ENCODE measurements at places on chromosomes 5 and 9.

GRCh38 chr5:164748861-164749260, 1243.4 kb downstream of the MAT2B start:
- no peak for DNase-seq

DNA sequence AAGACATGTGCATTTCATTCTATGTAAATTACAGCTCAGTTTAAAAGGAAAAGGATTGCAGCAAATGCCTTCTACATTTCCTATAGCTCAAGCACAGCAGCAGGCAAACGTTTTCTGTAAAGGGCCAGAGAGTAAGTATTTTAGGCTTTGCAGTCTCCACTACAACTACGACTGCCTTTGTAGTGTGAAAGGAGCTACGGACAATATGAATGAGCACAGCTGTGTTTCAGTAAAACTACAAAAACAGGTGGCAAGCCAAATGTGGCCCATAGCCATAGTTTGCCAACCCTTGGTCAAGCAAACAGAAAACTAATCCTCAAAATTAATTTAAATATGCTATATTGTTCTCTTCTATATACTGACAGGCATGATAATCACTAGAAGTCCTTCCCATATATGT, 7.2 kb downstream of the PTBP3 start:
- no peak for DNase-seq

DNA sequence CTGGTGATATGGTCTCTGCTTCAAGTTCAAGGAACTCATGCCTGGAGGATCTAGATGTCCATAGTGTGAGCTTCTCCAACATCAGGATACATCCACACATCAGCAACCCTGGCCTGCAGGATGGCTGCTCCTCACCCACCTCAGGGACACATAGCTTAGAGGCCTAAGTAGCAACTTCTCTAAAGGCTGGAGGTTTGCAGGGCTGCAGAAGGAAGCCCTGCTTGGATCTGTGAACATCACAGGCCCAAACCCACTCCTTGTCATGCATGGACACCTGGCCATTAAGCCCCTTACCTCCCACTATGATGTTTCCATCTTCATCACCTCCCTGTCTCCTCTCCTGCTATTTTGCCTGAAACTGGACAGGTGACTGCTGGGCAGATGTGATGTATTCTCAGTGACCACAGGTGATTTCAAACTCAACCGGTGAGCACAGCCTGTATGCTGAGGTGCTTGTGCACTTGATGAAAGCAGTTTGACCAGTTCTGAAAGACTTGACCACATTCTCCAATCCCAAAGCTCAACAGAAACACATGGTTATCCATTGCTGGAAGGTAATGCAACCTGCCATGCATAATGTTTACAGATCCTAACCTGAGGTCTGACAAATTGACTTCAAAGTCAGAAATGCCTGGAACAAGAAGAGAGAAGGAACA, 205.2 kb downstream of the FSTL4 start:
- no peak for DNase-seq

DNA sequence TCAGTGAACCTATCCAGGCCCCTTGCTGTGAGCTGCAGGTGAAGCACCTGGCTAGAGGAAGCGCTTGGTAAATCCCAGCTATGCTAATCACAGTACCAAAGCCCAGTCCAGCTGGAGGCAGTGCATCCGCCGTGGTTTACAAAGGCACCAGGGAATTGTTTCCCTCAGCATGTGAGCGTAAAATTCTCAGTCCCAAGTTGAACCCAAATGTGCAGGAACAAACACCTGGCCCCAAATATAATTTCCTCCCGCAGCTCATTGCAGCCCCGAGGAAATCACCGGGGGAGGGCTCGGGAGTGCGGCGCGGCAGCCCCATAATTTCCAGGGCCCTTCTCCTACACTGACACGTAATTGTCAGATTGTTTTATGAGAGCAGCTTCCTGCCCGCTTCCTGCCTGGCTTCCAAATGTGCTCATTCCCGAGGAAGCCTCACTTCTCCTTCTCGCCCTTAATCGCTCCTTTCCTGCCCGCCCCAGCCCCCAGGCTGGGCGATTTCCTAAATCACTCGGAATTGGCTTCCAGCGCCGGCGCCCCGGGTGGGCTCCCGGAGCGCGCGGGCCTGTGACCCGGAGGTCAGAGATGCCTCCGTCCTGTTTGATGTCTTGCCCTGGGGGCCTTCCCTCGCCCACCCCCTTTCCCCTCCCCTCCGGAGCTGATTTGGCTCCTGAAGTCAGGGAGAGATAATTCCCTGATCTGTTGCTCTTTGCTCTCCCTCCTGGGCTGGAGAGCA, 134.4 kb downstream of the FGF1 start:
- DNase-seq = no peak

DNA sequence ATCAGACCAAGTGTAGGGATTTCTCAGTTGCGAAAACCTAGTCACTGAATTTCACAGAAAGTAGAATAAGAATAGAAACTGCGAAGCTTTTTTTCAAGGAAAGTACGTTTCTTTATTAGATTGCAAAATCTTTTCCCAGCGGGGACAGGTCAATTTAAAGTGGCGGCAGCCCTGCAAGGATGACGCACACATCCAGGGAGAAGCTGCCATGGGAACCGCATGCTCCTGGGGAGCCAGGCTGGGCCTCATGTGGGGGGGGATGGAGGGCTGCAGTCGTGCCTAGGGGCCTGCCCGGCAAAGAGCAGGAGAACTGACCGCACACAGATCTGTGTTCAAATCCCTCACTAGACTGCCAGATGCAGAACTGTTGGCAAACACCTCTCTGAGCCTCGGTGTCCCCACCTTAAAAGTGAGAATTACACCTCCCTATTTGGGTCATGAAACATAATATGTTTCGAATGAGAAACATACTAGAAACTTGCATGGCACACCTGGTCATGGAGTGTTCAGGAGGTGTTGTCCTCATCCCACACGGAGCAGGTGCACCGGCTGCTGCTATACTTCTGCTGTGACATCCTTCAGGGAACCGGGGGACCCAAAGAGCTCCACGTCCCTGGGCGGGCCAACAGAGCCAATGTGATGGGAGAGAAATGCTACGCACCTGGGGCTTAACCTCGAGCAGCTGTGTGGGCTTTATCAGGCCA, 127.8 kb upstream of the PHYKPL start:
- no peak for DNase-seq

GRCh38 chr5:131979816-131980215, 31.6 kb downstream of the ACSL6 start:
- DNase-seq = no peak

DNA sequence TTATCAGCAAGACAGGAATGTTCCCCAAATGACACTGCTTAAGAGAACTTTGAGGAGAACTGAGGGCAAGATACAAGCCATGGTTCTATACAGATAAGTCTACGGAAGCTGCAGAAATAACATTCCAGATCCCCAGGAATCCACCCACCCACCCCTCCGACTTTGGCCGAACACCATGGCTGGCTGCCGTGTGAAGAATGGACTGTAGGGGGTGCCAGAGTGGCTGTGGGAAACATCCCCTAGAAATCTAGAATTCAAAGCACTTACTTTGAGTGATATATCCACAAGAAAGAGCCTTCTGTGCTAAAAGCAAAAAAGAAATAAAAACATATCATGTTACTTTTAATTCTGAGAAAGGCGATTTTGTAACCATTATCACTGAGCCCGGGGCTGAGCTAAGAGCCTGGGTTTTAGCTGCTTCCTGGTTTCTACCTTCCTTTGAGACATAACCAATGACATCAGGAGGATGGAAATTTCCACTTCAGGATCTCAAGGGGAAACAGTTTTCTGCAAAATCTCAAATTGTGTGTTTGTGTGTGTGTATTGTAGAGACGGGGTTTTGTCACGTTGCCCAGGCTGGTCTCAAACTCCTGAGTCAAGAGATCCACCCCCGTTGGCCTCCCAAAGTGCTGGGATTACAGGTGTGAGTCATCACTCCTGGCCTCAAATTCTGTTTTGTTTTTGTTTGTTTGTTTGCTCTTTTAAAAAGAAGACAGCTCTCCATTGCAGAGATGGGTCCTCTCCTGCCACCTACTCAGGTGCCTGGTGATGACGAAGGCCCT, 36.4 kb downstream of the GGTA1 start:
- peak; percentile 33 for DNase-seq

GRCh38 chr5:76714751-76715485, 1.0 kb upstream of the F2R start:
- peak; percentile 42 for DNase-seq

GRCh38 chr9:134337469-134337868, 11.2 kb downstream of the RXRA start:
- no peak for DNase-seq

GRCh38 chr5:33565324-33565723, 124.6 kb downstream of the TARS1 start:
- peak; percentile 9 for DNase-seq
